ENCODE measurements at places on chromosomes 6 and 20.

- no peak for DNase-seq
Observed at GRCh38 chr20:57957411-57958049, 247.7 kb upstream of the PMEPA1 start.

DNA sequence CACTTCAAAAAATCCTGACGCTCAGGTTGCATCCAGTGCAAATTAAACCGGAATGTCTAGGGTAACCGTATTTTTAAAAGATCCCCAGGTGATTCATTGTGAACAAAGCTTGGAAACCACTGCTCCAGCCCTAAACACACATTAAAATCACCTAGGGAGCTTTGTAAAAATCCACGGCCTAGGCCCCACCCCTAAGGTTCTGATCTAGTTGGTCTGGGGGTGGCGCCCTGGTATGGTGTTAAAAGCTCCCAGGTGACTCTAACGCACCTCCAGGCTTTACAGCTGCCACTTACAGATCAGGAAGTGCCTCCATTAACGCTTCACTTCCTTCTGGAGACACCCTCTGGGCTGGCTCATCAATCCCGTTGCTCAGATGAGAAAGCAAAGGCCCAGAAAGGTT lies 92.2 kb downstream of the GRM4 start:
- no peak for DNase-seq

- no peak for DNase-seq
Observed at GRCh38 chr6:113149511-113149910, 707.6 kb upstream of the MARCKS start.

GRCh38 chr6:167674486-167674885 lies 152.2 kb upstream of the AFDN start:
- DNase-seq = no peak

DNA sequence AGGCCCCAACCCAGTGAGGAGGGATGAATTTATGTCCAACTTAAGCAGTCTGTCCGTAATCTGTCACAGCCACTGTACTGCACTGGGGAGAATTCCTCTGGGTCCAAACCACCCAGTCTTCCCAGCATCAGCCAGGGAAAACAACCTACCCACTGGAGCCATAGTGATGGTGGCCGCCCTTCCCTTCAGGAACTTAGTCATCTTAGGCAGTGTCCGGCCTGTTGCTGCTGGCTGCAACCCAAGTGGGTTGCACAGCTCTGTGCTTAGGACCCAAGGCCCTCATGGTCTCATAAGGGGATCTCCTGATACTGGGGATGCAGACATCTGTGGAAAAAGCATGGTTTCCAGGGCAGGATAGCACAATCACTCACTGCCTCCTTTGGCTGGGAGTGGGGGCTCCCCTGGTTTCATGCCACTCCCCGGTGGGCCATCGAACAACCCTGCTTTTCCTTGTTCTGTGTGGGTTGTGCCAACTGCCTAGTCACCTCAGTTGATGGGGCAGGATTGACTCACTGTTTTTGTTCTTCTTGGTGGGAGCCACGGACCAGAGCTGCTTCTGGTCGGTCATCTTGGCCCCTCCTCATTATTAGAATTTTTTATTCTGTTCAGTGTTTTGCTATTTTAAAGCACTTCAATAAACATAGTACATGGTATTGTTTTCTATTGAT lies 591.9 kb downstream of the DOK5 start:
- DNase-seq = no peak

All from stimulated activated CD8-positive, alpha-beta memory T cell treated with anti-CD3 and anti-CD28 coated beads, Interleukin-4, amount 100 ng/mL, for 4 hours (primary cell).